ENCODE measurements at places on chromosomes 5 and 9.

DNA sequence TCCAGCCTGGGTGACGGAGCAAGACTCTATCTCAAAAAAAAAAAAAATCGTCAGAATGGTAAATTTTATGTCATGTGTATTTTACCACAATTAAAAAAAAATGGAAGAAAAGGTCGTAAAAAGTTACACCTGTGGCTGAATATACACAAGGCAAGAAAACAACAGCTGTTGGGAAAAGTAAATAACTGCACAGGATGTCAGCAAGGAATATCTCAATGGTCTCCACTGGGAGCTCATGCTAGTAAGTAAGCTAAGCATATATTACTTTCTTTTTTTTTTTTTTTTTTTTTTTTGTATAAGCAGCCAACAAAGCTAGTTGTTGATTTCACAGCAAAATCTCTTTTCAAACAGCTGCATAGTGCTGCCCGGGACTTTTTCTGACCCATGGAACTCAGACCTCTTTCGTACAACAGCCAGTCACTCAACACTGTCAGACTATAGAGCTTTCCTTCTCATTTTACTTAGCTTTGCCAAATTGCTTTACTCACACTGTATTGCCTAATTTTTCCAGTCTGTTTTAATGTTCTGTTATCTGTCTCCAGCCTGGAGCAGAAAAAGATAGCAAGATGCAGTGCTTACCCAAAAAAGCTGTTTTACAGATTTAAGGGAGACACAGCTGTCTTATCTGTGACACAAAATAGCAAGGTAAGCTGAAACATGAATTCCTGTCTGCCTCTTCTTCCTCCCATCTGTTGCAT, 175.9 kb downstream of the ENC1 start:
- no peak overlapping the region for H3K27ac ChIP-seq
- peaks cover 10% of the 10 kb centered on the region for H3K27me3 ChIP-seq
- no peaks in the 10 kb centered on the region for H3K36me3 ChIP-seq
- H3K4me1 ChIP-seq, result no peaks in the 10 kb centered on the region

- DNase-seq, result no peak
- H3K27me3 ChIP-seq, result peaks cover 40% of the 10 kb centered on the region
- no peaks in the 10 kb centered on the region for H3K4me1 ChIP-seq
Measured at GRCh38 chr9:70042461-70043215, 1.0 kb upstream of the MAMDC2 start.

DNA sequence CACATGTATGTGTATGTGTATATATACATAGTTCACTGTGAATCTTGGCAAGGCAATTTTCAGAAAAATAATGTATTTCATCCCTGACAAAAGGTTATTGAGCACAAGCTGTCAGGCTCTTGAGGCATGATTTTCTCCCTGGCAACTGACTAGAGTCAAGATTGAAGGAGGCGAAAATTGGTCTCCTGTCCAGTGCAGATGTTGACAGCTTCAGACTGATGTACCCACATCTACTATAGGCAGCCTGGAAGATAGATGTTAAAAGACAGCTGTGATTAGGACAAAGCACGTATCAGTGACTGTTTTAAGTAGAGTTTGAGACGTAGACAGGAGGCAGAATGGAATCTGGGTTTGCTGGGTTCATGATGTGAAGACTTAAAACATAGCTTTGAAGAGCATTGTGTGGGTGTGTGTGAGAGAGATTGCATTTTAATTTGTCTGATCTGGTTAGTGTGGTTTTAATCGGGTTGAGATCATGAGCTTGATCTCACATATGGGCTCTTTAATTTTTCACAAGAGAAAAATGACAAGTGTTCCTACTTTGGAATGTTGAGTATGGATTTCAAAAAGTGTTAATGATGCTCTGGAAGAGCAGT, 39.1 kb downstream of the CTNNA1 start:
- no peak for DNase-seq
- H3K4me1 ChIP-seq, result peaks cover 31% of the 10 kb centered on the region
- H3K36me3 ChIP-seq, result peaks cover 16% of the 10 kb centered on the region
- H3K27ac ChIP-seq, result peak overlapping the region; percentile 5
- H3K4me3 ChIP-seq, result no peak overlapping the region

DNA sequence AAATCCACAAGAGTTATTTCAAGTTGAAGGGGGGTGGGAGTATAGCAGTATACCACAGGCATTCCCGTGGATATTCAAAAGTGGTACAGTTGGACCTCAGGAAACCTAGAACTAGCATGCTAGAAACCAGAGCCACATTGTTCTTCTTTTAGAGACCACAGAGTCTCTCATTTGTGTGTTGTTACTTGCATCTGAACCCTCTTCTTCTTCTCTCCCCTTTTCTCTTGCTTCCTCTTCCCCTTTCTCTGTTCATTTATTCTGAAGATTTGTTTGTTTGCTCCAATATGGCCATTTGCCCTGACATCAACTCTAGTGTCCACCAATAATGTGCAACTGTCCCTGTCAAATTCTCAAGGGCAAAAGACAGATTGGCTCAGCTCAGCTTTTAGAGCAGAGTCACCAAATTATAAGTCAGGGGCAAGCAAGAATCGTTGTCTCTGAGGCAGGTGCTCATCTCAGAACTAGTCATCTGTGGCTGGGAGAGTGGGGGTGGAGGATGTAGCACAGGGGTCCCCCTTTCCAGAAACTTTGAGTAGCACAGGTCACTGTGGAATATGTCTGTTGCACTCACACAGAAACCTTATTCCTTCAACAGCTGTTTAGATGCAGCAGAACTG, 321.1 kb downstream of the ARRDC3 start:
- H3K4me1 ChIP-seq, result peaks cover 16% of the 10 kb centered on the region
- no peak for DNase-seq
- no peaks in the 10 kb centered on the region for H3K36me3 ChIP-seq
